Stimulated activated CD4-positive, alpha-beta T cell treated with anti-CD3 and anti-CD28 coated beads, Interleukin-1b, Interleukin-23, amount 100 ng/mL, for 1 hour (primary cell): ENCODE measurements at places on chromosomes 12 and 14.

- no peak for DNase-seq
These were observed 73.7 kb upstream of the KCNH3 start for GRCh38 chr12:49465132-49465531.

DNA sequence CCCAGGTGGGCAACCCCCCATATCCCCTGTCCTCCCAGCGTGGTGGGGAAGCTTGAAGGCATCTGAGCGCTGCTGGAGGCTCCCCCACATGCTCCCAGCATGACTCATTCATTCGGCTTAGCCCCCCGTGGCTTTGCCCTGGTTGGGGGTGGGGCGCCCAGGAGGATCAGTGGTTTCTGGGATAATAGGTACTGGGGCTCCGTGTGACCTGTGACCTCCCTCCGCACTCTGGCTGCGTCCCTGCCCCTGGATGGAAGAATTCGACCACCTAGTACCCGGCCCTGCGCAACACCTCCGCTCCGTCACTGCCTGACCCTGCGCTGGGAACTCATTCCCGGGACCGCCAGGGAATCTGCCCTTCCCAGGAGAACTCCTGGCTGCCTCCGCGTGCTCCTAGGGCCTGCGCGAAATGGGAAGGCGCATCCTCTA lies 120.1 kb downstream of the AACS start:
- DNase-seq = no peak

- DNase-seq = no peak
These were observed 57.2 kb upstream of the FICD start for GRCh38 chr12:108457734-108458361.

GRCh38 chr12:27344246-27344645 lies 11.6 kb downstream of the BMAL2 start:
- DNase-seq = no peak

GRCh38 chr14:35474323-35474722 lies 59.6 kb upstream of the INSM2 start:
- DNase-seq = no peak

GRCh38 chr14:29444805-29445204 lies 482.8 kb downstream of the PRKD1 start:
- no peak for DNase-seq
